ENCODE measurements at places on chromosomes 7 and 10.

DNA sequence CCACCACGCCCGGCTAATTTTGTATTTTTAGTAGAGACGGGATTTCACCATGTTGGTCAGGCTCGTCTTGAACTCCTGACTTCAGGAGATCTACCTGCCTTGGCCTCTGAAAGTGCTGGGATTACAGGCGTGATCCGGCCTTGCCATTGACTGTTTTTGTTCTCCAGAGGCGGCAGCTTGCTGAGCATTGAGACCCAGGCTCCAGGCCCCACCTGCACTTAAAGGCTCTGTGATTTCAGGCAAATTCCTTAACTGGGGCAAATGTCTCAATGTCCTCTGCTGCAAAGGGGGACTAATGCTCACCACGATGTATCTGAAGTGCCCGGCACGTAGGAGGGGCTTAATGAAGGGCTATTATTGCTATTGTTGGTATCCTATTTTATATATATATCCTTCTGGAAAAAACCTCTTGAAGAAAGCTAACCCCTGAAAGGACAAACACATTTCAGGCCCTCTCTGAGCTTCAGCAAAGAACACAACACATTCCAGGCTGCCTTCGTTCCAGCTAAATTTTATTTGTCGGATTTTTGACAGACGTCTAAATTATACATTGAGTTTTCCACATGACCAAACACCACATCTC, 29.0 kb downstream of the TRIM8 start:
- no peak for DNase-seq

GRCh38 chr10:133271521-133272300, 5.0 kb downstream of the ADAM8 start:
- no peak for DNase-seq

DNA sequence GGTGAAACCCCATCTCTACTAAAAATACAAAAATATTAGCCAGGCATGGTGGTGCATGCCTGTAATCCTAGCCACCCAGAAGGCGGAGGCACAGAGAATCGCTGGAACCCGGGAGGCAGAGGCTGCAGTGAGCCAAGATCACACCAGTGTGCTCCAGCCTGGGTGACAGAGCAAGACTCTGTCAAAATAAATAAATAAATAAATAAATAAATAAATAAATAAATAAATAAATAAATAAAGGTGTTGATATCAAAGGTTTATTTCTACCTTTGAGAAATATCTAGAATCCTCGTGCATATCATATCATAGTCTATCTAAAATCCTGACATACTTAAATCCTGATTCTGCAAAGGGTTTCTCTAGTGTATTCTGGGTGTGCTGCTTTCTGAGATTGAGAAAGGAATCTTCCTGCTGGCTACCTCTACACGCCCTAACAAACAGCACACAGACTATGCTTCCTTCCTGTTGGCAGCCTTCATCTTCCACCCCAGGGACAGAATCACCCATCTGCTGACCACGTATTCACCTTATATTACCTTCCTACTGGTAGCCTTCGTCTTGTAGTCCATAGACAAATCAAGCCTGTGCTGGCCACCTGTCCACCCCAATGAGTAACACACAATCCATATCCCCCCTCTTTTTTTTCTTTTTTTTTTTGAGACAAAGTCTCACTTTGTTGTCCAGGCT, 8.7 kb downstream of the ABLIM1 start:
- DNase-seq: no peak

GRCh38 chr7:157638563-157638962, 301.8 kb downstream of the DNAJB6 start:
- no peak for DNase-seq

GRCh38 chr10:71087622-71088021, 124.7 kb upstream of the UNC5B start:
- DNase-seq: no peak

DNA sequence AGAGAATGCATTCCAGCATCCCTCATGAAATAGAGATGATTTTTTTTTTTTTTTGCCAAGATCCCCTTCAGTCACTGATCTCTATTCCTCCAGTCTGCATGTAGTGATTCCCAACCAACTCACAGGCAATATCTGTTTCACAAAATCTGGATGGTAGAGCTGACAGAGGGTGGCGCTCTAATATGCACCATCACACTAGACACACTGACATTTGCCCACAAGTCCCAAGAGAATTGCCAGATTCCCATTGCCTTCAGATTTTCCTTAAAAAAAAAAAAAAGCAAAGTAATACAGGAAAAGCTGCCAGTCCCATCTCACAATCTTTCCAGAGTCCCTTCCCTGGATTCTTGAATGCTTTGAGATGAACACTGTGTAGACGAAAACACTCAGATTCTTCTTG, 301.0 kb downstream of the SORCS1 start:
- no peak for DNase-seq

- DNase-seq: no peak
These were observed 209.2 kb upstream of the LRRN3 start for GRCh38 chr7:110881721-110882120.

- DNase-seq: no peak
These were observed 36.6 kb downstream of the RASGEF1A start for GRCh38 chr10:43230101-43230908.

GRCh38 chr10:79142064-79142491, 73.3 kb downstream of the ZMIZ1 start:
- peak; percentile 10 for DNase-seq

DNA sequence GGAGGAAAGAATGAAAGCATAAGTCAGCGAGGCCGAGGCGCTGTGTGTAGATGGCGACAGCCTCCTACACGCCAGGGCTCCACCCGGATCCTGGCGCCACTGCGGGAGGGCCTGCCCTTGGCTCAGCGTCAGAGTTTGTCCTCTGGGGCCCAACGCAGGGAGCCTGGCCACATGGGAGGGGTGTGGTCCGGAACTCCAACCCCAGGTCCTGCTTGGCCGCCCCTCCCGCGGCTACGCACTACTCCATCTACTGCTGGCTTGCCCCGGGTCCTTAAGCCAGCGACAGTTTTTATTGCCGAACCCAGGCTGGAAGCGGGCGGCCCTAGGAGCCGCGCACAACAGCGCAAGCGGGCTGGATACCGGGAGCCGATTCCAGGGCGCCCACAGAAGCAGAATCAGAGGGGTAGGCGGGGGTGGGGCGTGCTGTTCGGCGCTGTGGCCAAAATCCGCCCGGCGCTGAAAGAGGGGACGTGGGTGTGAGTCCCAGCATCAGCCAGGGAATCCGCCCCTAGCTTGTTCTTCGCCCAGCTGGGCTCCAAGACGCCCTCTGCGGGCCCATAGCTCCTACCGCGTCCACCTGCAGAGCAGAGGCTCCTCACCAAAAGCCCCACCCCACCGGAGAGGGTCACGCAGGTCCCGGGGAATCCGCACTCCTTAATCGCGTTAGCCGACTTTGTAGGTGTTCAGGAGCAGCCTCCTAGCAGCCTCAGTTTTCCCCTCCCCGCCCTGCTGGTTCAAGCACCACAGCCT, 4.5 kb downstream of the KAZALD1 start:
- peak; percentile 9 for DNase-seq

DNA sequence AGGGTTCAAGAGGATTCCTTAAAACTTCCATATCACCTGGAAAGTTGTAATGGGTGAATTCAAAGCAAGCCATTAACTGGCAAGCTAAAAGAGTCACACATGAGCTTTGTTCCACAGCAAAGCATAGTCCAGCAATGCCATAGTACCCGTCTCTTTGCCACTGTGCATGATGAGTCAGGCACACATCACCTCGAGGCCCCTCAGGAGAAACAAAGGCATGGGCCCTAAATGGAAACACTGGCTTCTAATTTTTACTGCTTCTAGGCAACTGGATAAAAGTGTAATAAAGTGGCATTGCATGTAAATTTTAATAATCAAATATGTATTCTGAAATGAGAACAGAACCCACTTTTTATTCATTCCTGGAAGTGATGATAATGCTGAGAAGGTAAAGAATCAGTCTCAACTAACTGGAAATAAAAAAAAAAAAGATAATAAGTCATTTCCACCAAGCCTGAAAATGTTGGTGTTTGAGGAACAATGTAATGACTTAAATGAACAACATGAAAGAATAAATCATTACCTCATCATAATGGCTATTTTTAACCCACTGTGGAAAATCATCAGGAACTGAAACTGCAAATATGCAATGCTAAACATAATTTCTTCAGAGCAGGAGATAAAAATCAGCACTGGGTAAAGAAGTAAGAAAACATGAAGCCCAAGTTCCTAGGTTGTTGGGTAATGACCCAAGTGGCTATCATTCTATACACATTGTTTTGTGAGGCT, 104.9 kb downstream of the CDK6 start:
- DNase-seq: no peak

GRCh38 chr10:96756111-96756903, 36.0 kb upstream of the PIK3AP1 start:
- DNase-seq: no peak

DNA sequence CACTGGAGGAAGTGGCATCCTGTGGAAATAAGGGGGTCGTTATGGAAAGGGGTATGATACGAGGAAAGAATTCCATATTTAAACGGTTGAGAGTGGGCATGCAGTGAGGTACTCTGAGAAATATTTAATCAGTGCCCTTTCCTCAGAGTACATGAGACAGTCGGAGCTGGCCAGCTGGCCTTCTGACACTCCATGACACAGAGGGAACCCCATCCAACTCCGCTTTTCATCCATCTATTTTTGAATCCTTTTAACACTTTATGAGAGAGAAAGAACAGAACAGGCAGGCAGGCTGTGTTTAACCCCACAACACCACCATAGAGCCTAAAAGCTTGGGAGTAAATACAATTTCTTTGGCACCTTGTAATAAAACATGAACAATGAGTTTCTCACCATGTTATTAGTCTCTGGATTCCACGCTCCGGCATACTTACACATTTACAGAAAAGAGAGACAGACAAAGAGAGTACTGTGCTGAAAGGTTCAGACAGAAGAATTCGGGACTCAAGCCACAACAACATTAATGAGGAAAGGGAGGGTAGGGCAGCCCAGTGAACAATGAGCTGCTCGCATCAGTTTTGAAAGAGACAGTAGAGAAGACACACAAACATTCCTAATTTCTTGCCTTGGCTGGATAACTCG, 124.2 kb upstream of the PDLIM1 start:
- no peak for DNase-seq

- no peak for DNase-seq
These were observed 3.1 kb upstream of the PLPP4 start for GRCh38 chr10:120453886-120454285.

- DNase-seq: no peak
These were observed 102.4 kb downstream of the HIPK2 start for GRCh38 chr7:139675127-139676125.

DNA sequence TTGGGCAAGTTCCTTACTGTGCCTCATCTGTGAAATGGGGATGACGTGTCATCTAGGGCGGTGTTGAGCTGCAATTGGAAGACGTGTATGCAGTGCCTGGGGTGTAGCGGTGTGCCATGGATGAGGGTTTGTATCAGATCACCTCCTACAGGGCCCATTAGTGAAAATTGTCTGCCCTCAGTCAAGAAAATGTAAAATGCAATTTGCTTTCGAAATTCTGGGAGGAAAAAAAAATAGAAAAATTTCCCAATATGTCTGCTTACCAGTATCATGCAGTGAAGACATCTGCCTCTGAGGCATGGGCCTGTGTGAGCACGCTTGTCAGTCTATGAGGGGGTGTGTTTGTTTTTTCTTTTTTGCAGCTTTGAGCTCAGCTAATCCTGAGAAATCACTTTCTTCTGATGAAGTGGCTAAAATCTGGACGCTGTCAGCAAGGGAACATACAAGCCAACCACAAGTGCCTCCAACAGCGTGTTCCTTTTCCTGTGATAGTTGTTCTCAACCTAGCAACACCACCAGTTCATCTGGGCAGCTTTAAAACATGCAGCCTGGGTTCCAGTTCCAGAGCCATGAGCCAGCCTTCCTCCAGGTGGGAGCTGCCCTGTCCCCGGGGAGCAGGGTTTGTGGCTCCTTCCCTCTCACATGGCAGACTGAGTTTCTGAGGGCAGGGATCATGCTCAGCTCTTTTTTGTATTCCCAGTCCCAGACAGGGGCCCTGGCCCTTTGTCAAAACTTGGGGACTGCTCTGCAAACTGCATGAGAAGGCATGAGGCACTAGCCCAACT, 10.3 kb downstream of the FAM241B start:
- no peak for DNase-seq

- peak; percentile 66 for DNase-seq
These were observed at the start of gene ADRA2A for GRCh38 chr10:111076682-111077478. TSS of gene ADRA2A (plus strand) at chr10:111077029. CDS start at chr10:111077997, 968 bp downstream.

DNA sequence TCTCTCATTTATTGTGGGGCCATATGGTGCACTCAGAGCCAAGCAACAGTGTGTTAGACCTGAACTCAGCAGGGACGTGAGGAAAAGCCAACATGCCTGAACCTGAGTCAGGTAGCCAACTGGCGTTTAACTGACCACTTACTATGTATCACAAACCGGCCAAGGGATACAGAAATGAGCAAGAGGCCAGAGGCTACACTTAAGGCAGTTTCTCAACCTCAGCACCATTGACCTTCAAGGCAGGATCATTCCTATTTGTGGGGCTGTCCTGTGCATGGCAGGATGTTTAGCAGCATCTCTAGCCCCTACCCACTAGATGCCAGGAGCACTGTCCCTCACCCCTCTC, 103.5 kb upstream of the NANOS1 start:
- DNase-seq: no peak

DNA sequence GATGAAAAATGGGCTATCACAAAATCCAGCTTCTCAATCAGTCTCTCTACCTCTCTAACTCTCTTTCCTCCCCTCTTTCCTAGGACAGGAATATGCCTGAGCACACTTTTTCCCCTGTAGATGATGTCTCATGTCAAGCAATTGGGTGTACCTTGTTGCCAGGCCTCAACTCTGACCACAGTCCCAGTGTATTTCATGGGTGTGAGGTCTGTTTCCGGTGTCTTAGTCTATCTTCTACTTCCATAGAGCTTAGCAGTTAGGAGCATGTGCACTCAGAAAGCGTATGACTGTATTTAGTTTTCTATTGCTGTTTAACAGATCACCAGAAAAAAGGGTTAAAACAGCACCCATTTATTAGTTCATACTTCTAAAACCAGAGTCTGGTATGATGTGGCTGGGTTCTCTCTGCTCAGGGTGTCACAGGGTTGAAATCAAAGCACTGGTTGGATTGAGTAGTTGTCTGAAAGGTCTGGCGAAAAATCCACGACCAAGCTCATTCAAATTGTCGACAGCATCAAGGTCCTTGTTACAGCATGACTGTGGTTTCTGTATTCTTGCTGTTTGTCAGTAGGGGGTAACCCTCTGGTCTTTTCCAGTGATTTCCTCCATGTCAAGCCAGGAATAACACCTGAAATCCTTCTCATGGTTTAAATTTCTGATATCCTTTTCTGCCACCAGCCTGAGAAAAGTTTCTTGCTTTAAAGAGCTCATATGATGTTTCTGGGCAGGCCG, 130.0 kb downstream of the THSD7A start:
- DNase-seq: no peak

- DNase-seq: no peak
These were observed 19.5 kb upstream of the EIF5AL1 start for GRCh38 chr10:79492839-79493238.

DNA sequence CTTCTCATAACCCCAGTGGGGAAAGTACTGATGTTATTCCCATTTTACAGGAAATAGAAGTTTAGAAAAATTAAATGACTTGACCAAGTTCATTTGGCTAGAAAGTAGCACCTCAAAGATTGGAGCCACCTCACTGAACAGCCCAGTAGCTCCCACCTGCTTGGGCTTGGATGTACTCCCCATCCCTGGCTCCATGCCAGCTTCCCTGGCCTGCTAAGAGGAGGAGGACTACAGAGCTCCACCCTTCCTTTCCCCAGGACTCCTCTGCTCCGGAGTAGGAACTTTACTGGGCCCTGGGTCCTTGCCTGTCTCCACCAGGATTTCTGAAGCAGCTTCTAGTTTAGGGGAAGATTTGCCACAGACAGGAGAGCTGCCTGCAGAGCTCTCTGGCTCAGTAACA, 3.1 kb downstream of the HPS6 start:
- no peak for DNase-seq

- no peak for DNase-seq
These were observed 111.1 kb downstream of the OAT start for GRCh38 chr10:124307591-124307990.

All from DMS79 (cell line).